ENCODE measurements at places on chromosomes 2 and 18. TPM values are rescaled to one million over a fixed set of nuclear protein-coding genes. Genes with fewer than 3 reads are reported as not detected.

Gene GKN2
- not detected for total RNA-seq

Gene PRSS56
- not detected for total RNA-seq

Gene ZNF532
- 137 TPM for total RNA-seq

Gene TBR1
- not detected for total RNA-seq

Gene LAMA1
- 59.3 TPM for total RNA-seq

Gene MTHFD2
- total RNA-seq: 73.5 TPM

Gene STAT4
- 2.1 TPM for total RNA-seq

Gene STPG4
- total RNA-seq: not detected

Gene FAM237A
- not detected for total RNA-seq

Gene SOX11
- total RNA-seq: 83.2 TPM

Gene FOSL2
- total RNA-seq: 100 TPM

Gene FHOD3
- 3.8 TPM for total RNA-seq

Gene DNAH7
- 1.4 TPM for total RNA-seq

GRCh38 chr2:224584111-224584784, 915 bp downstream of the CUL3 start:
- no peak for DNase-seq

DNA sequence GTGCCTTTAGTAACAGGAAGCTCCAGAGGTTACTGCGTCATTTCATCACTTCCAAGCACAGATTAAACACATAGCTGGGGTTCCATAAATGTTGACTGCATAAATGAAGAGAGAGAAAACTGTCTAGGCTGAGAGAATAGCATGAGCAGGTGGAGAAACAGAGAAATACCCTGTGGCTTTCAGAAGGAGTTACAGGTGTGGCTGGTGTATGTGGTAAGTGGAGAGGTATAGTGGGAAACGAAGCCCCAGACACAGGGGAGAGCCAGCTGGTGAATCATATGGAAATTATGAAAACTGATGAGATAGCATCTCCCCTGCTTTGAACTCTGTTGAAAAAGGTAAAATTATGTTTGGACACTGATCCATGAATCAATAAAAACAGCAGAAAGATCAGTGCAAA, 807.4 kb upstream of the POU3F3 start:
- DNase-seq: no peak

GRCh38 chr2:30759481-30759880, 47.8 kb downstream of the CAPN13 start:
- DNase-seq: no peak

- DNase-seq: no peak
Measured at GRCh38 chr2:158686210-158686691, 108.9 kb upstream of the DAPL1 start.

DNA sequence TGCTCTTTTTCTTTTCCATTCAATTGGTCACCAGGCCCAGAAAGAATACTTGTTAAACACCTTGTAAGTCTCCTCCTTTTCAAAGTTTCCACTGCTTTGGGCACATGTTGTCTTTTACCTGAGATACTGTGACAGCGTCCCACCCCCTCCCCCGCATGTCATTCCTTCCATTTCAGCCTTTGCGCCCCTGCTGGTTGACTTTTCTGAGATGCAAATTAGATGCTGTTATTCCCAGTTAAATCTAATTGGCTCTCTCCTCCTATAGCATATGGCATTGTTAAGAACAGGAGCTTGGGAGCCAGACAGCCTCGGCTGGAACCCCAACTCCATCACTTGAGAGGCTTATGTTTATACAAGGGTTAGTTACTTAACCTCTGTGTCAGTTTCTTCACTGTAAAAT, 80.3 kb upstream of the GAREM1 start:
- no peak for DNase-seq

- no peak for DNase-seq
Measured at GRCh38 chr2:27162151-27163121, 13.6 kb downstream of the TCF23 start.

GRCh38 chr18:66124394-66124793, 373.6 kb downstream of the CDH7 start:
- DNase-seq: no peak

GRCh38 chr2:234587341-234588053, 90.6 kb upstream of the ARL4C start:
- no peak for DNase-seq

GRCh38 chr18:79553696-79554095, 125.9 kb upstream of the CTDP1 start:
- no peak for DNase-seq

DNA sequence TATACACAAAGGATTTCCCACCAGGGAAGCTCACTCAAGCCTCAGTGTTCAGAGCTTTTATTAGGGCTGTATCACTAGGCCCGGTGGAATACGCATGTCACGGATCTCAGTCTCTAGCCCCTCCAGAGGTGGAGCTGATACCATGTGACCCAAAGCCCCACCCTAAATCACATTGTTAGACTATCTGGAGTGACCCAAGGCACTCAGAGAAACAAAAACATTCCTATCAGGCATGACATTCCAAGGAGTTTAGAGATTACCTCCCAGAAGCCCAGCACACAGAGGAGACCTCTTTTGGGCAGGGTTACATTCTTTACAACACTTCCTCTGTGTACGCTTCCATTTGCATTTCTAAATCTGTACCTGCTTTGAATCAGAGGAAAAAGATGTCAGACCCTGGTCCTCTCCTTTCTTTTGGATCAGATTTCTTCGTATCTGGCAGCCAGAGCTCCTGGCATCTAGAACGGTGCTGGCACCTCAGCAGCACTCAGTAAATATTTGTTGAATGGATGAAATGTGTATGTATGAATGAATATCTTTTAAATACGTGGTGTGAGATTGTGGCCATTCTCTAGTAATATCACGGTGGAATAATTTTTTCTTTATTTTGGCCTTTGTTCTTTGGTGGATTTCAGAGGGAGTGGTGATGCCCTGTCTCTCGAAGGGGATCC, 37.7 kb upstream of the SMAD2 start:
- no peak for DNase-seq

GRCh38 chr18:2981212-2981728, 31.7 kb downstream of the LPIN2 start:
- DNase-seq: no peak

GRCh38 chr2:144854596-144854995, 334.7 kb upstream of the ZEB2 start:
- DNase-seq: no peak

GRCh38 chr2:42223855-42224268, 54.7 kb downstream of the EML4 start:
- DNase-seq: no peak

DNA sequence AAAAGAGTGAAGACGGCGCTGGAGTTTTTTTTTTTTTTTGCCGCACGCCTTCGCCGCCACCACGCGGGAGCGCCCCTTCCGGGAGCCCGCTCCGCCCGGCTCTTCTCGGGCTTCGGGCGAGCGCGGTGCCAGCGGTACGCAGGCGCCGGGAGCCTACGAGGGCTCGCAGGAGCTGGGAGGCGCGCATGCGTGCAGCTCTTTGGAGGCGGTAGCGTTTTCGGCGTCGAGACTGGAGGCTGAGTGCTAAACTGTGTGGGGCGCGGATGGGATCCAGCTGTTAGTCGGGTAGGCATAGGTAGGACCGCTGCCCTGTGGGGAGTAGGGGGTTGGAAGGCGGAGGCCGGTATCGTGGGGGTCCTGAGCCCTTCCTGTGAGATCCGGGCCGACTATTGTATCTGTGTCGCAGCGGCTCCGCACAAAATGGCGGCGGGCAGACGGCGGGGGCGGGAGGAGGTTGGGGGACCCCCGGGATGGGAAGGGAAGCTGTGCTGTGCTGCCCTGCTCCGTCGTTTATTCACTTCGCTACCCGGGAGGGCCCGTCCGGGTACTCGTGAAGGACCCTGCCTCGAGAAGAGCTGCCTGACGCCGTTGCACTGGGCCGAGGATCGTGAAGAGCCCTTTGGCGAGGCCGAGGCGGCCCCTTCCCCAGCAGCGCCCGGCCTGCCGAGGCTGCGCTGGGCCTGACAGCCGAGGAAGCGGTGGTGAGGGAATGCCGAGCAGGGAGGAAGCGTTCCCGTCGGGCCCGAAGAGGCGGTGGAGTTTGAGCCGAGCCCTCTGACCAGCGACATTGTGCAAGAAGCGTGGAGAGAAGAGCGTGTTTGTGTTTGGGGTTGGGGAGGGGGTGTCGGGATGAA, at the start of gene ZNF638:
Gene ZNF638, plus strand, starts transcription at position 202 of the 854 bp plus-strand sequence. CDS start 17,173 bp downstream, outside the sequence.
- peak; percentile 95 for DNase-seq

DNA sequence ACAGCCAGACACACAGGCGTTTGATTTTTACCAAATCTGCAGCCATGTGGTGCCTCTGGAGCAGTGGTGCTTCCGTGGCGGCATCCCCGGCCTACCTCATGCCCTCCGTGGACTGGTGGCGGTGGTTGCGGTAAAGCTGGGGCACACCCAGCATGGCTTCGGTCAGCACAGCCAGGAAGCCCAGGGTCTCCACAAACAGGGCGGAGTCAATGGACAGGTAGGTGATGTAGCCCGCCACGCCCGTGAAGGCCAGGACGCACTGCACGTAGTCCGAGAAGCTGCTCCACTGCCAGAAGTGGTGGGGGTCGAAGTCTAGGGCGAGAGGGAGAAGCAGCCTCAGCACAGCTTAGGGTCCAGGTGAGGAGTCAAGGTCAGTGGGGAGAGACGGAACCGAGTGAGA, 32.4 kb downstream of the SLC66A2 start:
- peak; percentile 52 for DNase-seq
